ENCODE measurements at places on chromosomes 12 and 14.
A peak's percentile ranks its signal among the peaks of the same experiment; 100 is the strongest.

GRCh38 chr14:41607304-41607775 lies 664 bp downstream of the LRFN5 start:
- DNase-seq: no peak

DNA sequence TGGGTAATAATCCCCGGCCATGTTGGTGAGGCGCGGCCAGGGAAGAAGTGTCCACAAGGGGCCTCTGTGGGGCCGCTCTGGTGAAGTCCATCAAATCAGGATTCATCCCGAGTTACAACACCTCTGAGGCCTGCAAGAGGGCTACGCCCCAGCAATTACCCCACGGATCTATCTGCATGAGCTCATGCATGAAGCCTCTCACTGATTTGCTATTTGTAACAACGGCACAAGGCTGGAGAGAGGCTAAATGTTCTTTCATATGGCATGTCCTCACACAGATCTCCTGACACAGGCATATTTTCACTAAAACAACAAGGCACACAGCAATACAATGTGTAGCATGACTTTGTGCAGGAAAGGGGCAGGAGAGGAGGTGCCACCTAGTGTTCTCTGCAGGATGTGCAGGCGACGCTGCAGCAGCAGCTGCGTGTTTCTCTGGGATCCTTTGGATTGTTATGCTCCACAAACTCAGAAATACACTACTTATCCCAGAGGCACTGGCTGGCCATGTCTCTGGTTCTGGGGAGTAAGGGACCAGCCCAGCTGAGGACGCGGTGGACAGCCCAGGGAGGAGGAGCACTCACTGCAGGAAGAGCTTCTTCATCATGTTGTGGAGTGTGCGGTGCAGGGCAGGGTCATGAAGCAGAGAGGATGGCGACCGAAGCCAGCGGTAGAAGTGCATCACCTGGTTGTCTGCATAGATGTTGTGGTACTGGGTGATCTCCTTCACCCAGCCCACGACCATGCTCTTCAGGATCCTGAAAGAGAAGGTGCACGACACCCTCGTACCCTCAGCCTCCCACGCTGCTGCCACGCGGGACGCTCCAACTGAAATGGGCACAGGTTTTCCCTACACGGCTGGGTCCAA lies 20.2 kb downstream of the P2RX2 start:
- DNase-seq: peak; percentile 47

- no peak for DNase-seq
Measured at GRCh38 chr12:24944601-24944975, 4.3 kb downstream of the BCAT1 start.

GRCh38 chr12:127964717-127965116 lies 302.3 kb upstream of the TMEM132C start:
- no peak for DNase-seq

GRCh38 chr14:43155924-43156323 lies 1351.2 kb downstream of the FSCB start:
- no peak for DNase-seq

DNA sequence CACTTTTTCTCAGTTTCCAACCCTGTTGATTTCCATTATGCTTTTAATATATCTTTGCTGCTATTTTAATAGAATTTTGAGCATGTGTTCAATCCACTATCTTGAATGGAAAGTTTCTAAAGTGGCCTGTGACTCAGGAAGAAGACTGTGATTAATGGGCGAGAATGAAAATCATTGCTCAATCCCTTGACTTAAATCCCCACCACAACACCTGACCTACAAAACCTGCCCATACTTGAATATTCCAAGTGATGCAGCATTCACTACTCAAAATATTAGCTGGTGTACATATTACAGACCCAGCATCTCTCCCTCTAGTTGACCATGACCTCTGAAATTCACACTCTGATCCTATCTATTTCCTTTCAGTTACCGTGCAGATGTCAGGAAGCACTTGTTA lies 1.3 kb upstream of the OAS3 start:
- DNase-seq: no peak

- no peak for DNase-seq
Measured at GRCh38 chr14:29264865-29265264, 498.3 kb downstream of the FOXG1 start.

GRCh38 chr14:86766469-86766868 lies 1226.5 kb downstream of the GALC start:
- DNase-seq: no peak

GRCh38 chr14:59313658-59314608 lies 125.5 kb downstream of the DAAM1 start:
- no peak for DNase-seq

DNA sequence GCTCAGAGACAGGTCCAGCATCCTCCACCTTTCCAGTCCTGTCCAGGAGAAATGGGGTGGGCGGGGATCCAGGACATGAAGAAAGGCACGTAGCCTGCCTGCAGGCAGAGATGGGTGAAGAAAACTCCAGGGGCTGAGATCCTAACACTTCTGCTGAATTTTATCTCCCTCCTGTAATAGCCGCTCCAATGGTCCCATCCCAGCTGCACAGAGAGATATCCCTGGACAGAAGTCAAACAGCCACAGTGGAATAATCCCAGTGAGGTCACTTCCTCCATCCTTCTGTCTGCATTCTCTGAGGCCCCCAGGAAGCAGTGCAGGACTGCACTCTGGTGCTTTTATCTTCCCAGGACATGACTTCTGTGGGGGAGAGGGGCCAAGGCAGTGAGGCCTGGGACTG lies 26.3 kb downstream of the KRT18 start:
- DNase-seq: no peak

- no peak for DNase-seq
Measured at GRCh38 chr12:130993759-130994670, 40.3 kb downstream of the ADGRD1 start.

DNA sequence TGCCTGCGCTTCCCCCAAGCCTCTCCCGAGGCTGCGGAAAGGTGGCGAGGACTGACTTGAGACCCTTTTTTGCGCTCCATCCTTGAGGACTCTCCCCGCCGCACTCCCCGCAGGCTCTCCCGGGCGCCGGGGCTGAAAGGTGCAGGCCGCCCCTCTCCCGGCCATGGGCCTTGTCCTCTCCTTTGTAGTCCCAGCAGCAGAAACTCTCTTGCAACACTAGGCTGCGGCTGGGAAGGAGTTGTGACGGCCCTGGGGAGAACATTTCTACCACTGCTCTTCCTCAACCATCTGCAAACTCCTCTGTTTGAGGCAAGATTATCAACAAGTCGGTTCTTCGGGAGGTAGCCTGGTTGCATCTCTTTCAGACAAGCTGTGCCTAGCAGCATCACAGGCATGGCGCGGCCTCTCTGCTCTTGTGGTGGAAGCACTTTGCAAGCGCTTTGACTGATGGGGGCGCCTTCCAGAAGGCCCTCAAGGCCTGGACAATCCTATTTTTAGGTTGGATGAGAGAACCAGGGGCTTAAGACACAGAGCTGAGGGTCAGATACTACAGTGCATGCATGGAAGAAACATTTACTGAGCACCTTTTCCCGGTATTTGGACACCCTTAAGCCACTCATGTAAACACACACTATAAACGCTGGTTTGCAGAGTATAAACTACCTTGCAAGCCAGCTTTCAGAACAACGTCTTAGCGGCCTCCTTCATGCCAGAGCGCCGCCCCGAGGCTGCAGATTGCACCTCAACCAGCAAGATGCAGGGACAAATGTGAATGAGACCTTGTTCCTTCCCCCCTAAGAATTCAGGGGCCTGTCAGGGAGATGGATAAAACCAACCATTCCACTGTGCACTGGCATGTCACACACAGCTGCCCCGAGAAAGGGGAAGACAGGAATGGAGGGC lies 1.2 kb upstream of the PRIMA1 start:
- DNase-seq: no peak
